Thyroid gland (tissue), 4 donors: ENCODE measurements at places on chromosomes 5 and 9. TPM values are rescaled to one million over a fixed set of nuclear protein-coding genes. Genes with fewer than 3 reads are reported as not detected.

- no peaks in the 10 kb centered on the region for H3K27me3 ChIP-seq
- H3K4me1 ChIP-seq, result no peaks in the 10 kb centered on the region
- no peak overlapping the region for H3K4me3 ChIP-seq
- H3K36me3 ChIP-seq, result no peaks in the 10 kb centered on the region
- no peak for DNase-seq
Measured at GRCh38 chr5:53924392-53924791, 364.0 kb downstream of the NDUFS4 start.

- no peaks in the 10 kb centered on the region for H3K4me1 ChIP-seq
- H3K36me3 ChIP-seq, result no peaks in the 10 kb centered on the region
- DNase-seq, result no peak
- H3K27me3 ChIP-seq, result no peaks in the 10 kb centered on the region
- H3K4me3 ChIP-seq, result no peak overlapping the region
Measured at GRCh38 chr5:5288201-5288600, 134.3 kb upstream of the ICE1 start.

GRCh38 chr5:62585751-62586150 is 7.1 kb downstream of the LRRC70 start:
- H3K36me3 ChIP-seq, result no peaks in the 10 kb centered on the region
- no peaks in the 10 kb centered on the region for H3K27me3 ChIP-seq
- DNase-seq, result no peak
- H3K4me3 ChIP-seq, result no peak overlapping the region
- H3K27ac ChIP-seq, result no peak overlapping the region

DNA sequence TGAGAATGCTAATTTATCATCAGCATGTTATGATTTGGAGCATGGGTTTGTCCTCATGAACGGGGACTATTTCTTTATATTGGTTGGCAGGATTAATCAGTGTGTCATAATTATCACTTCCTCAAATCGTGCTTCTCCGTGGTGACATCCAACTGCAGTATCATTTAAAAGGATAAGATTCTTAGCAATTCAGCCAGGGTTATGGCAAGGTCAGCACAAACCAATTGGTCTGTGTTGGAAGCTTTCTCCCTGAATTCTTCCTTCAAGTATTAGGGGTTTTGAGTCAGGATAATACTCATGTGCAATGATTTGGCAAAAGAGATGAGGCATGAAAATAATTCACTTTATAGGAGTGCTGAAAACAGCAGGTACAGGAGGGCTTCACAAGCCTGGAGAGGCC is 5.5 kb upstream of the CAMLG start:
- no peak overlapping the region for H3K27ac ChIP-seq
- no peaks in the 10 kb centered on the region for H3K4me1 ChIP-seq
- no peak overlapping the region for H3K4me3 ChIP-seq

Gene EIF4E1B
- not detected for total RNA-seq

Gene SUSD3
- total RNA-seq, result 3.6 TPM

DNA sequence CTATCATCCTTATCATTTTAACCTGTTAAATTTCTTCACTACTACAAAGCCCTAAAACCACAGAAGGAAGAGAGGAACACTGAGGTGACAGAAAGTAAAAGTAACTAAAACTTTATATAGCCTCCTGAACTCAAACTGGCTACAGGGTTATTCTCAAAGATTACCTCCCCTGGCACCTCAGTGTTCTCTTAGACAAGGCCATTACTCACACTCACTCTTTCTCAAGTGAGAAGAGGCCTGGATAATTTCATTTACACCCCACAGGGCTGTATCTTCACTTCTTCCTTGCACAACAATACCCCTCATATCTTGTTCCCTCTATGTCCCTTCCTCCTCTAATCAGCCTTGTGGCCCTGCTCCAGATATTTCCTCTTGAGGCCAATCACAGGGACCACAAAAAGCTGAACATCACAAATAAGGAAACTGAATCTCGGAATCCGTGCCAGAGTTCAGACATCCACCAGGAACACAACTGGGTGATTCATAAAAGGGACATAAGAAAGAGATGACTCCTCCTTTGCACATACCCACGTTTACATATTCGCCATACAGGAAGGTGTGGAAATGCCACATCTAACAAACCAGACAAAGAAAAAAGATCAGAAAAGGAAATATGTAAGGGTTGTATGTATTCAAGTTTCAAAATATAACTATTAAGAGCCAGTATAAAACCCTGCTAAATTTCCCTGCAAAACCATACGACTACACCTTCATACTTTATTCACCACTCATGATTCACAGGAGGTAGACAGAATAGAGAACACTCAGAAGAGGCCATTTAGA is 1.7 kb upstream of the KLHL3 start:
- H3K4me1 ChIP-seq, result peaks cover 18% of the 10 kb centered on the region
- no peaks in the 10 kb centered on the region for H3K36me3 ChIP-seq
- no peak overlapping the region for H3K4me3 ChIP-seq

DNA sequence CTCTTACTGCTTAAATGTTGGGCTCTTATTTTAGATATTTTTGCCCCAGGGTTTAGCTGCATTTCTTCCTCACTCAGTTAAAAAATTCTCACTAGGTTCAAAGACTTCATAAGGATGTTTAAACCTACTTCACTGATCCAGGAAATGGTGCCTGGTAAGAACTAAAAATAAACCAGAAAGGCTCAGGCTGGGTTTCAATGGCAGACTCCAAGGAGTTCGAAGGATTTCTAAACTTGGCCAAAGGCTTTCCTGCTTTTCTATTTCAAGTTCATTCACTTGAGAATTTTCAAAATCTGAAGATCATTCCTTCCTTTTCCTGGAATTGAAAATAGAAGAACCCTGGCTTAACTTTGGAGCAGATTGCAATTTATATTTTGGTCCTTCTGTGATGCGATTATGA is 193.0 kb upstream of the MAP1B start:
- H3K4me1 ChIP-seq, result no peaks in the 10 kb centered on the region
- no peak overlapping the region for H3K27ac ChIP-seq
- DNase-seq, result no peak
- no peaks in the 10 kb centered on the region for H3K27me3 ChIP-seq
